A549 (cell line): ENCODE measurements at places on chromosomes 11 and 22. TPM values are rescaled to one million over a fixed set of nuclear protein-coding genes. Genes with fewer than 3 reads are reported as not detected.

DNA sequence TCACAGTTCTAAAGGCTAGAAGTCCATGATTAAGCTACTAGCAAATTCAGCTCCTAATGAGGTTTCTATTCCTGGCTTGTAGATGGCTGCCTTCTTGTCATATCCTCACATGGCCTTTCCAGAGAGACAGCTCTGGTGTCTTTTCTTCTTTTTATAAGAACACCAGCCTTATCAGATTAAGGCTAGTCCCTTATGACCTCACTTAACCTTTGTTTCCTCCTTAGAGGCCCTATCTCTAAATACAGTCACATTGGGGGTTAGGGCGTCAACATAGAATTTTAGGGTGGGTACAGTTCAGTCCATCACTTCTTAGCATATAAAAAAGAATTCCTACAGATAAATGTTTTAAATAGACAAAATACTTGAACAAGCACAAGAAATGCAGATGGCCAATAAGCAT, 18.2 kb upstream of the CLPB start:
- no peak for DNase-seq

Gene KRTAP5-8
- not detected in 3 replicates for polyA plus RNA-seq

Gene RIC3
- polyA plus RNA-seq = 1.7 to 3.3 TPM (median 2.3 TPM) in 3 replicates

GRCh38 chr11:7057641-7058040, 31.2 kb upstream of the RBMXL2 start:
- no peak for DNase-seq

GRCh38 chr11:104329078-104329665, 165.2 kb upstream of the PDGFD start:
- DNase-seq = no peak

GRCh38 chr11:118045191-118045590, 31.7 kb upstream of the TMPRSS4 start:
- no peak for DNase-seq

Gene RIMBP3C
- polyA plus RNA-seq = 0.17 to 0.27 TPM (median 0.24 TPM) in 3 replicates

DNA sequence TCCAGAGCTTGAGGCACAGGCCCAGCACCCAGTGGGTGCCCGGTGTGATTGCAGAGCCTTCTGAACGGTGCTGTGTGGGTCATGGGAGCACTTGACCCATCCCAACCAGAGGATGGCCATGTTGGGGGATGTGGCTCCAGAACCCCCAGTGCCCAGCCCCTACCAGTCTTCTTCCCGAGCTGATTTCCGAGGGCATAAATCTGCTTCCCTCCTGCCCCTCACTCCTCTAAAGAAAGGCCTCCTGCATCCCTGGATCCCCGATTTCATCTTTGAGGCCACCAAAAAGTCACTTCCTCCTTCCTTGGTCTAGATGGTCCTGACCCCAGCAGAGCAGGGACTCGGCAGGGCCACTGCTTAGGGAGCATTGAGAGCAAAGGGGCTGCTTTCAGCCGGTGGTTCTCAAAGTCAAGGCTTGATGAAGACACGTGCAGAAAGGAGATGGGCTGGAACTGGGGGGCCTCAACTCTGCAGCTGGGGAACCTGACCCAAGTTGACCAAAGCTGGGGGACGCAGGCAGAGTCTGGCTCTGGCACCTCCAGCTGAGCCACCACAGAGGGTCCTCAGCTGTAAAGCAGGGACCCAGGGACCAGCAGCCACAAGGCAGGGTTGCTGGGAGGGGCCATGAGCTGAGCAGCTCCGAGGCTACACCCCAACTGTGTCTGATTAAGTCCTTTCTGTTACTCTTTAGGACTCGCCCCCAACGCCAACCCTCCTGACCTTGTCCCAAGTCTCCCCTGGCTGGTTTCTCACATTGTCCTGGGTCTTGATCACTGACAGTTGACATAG, 56.6 kb downstream of the LINC01488 start:
- no peak for DNase-seq

DNA sequence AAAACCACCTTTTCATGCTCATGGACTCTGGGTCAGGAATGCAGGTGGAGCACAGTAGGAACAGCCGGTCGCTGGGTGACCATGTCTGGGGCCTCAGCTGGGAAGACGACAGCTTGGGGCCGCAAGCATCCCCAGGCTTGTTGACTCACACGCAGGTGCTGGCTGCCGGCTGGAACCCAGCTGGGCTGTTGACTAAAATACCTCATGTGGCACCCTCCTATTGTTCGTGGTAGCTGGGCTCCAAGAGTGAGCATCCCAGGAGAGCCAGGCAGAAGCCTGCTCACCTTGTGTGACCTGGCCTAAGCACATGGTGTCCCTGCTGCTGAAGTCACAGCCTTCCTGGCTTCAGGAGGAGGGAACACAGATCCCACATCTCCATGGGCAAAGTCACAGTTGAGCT, 9.4 kb downstream of the DPP3 start:
- no peak for DNase-seq

DNA sequence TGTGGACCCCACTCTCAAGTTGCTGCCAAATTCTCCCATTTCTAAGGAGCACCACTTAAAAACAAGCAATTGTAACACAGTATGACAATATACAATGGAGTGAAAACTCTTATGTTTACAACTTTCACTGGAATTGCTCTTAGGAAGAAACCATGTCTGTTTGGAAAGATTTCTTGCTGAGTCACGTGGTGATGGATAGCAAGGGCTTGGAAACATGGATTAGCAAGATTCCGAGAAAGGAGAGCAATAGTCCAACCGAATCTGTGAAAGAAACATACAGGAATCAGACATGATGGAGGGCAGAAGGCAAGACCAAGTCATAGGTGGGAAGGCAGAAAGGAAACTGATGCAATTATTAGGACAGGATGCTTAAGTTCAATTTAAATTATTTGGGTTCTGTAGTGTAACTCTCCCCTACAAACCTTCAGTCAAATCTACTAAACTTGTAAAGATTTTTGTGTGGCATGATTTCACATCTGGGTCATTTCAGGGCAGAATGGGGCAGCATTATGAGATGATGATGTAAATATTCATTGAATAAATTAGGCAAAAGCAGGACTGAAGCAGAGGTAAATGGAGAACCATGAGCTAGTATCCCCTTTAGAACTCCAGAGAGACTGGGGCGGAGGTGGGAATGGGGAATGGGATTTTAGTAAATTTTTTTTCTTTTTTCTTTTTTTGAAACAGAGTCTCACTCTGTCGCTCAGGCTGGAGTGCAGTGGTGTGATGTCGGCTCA, 27.8 kb upstream of the THY1 start:
- DNase-seq = no peak

GRCh38 chr11:44507491-44507890, 58.0 kb upstream of the CD82 start:
- DNase-seq = no peak

DNA sequence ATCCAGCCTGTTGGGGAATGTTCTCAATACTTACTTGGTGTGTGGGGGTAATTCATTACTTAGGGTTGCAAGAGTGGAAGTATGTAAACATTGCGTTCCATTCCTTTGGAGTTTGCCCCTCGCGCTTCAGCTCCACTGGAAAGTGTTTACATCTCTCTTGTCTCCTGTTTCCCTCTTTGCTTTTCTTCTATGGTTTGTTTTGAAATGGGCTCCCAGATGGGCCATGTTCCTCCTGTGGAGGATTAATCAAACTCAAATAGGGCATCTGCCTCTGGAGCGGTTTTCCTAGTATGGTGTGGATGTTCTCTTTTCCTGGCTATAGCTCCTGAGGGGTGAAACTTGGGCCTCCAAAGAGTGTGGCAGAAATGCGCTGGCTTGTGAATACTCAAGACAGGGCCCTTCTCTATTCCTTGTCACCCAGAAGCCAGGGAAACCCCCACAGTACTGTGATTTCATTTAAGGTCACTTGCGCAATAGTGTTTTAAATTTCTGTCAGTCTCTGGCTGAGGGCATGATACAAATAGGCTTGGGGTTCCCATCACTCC, 51.9 kb downstream of the CD44 start:
- no peak for DNase-seq
